ENCODE measurements at places on chromosomes 1 and 21.

DNA sequence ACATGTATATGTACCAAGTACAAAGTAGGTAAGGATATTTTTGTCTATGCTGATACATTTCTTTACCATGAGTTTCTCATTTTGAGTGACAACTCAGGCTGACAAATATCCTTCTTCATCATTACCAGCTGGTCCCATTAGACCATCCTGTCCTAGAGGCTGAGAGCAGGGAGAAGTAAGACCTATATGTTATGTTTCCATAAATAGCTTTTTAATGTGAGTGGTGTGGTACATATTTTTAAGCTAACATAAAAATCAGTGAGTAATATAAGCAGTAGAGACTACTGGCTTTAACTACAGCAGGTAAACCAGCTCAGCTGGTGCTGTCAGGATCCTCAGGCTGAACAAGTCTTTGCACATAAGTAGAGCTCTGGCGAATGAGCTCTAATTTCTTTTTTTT, 62.4 kb downstream of the CLEC20A start:
- no peak for DNase-seq

DNA sequence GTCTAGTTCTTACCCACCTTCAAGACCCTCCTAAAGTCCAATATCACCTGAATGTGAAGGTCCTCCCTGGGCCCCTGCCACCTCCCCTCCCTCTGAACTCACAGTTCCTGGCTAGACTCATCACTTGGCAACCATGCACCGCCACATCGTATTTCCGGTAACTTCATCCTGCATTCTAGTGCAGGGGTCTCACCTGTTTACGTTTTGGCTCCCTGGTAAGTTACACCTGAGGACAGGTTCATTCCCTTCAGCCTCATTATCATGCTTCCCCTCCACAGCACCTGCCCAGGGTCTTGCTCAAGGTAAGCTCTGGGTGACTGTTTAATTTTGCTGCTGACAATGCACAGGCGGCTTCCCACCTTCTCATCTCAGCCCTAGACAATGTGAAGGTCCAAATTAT, 93.1 kb downstream of the MIS18A start:
- no peak for DNase-seq

DNA sequence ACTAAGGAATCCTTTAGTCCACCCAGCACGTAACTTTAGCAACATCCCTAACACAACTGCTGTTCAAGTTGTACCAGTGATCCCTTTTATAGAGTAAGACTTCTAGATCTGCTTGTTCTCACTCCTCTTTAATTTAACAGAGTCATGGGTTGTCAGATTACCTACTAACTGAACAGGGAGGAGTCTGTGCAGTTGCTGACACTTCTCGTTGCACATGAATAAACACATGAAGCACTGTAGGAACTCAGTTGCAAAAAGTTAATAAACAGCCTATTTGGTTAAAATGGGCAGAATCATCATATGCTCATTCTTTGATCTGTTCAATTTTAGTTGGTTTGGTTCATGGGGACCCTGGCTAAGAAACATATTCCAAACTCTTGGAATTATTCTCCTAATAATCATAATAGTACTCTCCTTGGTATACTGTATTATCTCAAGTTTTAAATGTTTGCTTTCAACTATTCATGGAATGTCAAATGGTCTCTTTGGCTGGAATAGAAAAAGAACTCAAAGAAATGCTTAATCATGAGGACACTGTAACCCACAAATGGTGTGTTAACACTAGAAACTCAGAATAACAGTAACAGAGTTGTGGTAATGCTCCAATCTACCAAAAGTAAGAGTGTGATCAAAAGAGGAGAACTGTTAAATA, 15.6 kb downstream of the PLPPR5 start:
- DNase-seq: no peak

GRCh38 chr1:110556471-110556807, 37.5 kb upstream of the KCNA10 start:
- no peak for DNase-seq

- DNase-seq: no peak
Measured at GRCh38 chr1:41097105-41097504, 75.6 kb upstream of the SLFNL1 start.

GRCh38 chr1:186888367-186888766, 59.6 kb downstream of the PLA2G4A start:
- DNase-seq: no peak

- no peak for DNase-seq
Measured at GRCh38 chr21:22670148-22670547, 1671.9 kb downstream of the NCAM2 start.

- no peak for DNase-seq
Measured at GRCh38 chr1:59089036-59089798, 207.7 kb upstream of the FGGY start.

- no peak for DNase-seq
Measured at GRCh38 chr1:31029026-31029425, 36.5 kb downstream of the PUM1 start.

DNA sequence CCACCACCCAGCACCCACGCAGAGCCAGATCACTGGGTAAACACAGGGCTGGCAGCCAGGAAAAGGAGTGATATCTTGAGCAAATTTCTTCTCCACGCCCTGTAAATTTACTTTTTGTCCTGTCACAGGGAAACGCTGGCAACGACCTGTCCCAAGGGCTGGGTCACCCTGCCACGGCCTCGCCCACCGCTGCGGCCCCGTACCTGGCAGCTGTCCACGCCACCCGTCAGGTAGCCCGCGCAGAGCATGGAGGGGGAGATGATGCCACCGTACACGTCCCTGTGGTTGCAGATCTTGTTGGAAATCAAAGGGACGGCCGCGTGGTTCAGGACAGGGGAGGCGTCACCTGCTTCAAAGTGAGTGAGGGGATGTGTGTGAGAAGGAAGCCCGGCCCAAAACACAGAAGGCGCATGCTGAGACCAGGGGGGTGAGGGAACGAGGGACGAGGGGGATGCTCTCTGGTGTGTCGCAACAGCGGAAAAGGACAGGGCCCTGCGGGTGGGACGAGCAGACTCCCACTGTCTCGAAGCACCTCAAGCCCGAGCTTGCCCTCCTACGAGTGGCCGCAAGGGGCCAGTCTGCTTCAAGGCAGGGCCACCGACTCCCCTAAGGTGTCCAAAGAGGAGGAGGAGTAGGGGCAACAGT, 10.1 kb upstream of the TFF1 start:
- no peak for DNase-seq

DNA sequence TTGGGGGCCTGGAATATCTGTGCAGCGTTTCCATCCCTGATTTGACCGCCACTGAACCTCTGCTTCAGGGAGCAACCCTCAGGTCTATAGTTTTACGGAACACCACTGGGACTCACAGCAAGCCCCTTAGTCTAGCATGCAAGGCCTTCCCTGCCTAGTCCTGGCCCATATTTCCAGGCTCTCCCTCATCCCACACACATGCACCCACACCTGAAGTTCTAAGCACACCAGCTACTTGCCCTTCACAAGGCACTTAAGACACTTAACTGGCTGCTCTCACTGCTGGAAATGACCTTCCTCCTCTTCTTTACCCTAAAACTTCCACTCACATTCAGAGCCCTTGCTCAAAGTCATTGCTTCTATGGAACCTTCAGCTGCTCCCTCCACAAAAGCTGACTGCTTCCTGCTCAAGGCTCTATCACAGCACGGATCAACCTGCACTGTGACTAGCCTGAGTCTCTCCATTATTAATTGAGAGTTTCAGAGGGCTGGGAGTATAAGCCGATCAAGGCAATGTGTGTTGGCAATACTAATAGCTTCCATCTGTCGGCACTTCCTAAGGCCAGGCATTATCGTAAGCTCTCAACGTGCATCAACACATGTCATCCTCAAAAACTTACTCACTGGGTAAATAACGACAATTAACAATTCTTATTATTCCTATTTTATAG, 84.3 kb downstream of the RRAGC start:
- no peak for DNase-seq

DNA sequence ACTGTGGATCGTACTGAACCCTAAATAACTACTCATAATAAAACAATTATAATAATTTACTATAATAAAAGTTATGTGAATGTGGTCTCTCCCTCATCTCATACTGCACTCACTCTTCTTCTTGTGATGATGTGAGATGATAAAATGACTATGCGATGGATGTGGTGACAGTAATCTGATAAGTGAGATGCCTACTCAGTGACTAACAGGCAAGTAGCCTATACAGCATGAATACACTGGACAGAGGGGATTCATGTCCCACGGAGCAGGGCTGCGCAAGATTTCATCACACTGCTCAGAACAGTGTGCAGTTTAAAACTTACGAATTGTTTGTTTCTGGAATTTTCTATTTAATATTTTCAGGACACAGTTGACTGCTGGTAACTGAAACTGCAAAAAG, 304.0 kb downstream of the DUSP10 start:
- DNase-seq: no peak

- no peak for DNase-seq
Measured at GRCh38 chr1:179288977-179289376, 4.6 kb upstream of the SOAT1 start.

- no peak for DNase-seq
Measured at GRCh38 chr1:53929246-53929960, 16.1 kb downstream of the IFT25 start.

DNA sequence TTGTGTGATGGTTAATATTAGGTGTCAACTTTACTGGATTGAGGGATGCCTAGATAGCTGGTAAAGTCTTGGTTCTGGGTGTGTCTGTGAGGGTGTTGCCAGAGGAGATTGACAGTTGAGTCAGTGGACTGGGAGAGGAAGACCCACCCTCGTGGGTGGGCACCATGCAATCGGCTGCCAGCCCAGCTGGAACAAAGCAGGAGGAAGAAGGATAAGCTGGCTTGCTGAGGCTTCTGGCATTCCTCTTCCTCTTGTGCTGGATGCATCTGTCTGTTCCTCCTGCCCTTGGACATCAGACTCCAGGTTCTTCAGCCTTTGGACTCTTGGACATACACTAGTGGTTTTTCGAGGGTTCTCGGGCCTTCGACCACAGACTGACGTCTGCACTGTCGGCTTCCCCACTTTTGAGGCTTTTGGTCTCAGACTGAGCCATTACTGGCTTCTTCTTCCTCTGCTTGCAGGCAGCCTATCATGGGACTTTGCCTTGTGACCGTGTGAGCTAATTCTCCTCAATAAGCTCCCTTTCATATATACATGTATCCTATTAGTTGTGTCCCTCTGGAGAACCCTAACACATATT, 184.3 kb upstream of the LMO4 start:
- DNase-seq: no peak

DNA sequence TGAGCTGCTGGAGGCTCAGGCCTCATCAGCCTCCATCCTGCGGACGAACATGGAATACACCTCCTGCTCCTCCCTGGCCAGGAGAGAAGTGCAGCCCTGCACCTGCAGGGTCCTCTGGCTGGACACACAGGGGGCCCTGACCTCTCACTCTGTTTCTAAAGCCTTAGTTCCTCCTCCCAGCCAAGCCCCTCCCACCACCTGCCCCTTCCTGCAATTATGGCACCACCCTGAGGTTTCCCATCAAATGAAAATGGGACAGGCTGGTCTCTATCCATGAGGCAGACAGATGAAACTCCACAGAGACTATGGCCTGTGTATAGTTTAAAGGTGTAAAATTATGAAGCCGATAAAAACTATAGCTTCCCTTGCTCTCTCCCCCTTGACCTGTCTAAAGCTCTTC, 42.6 kb downstream of the CACNA1S start:
- no peak for DNase-seq

GRCh38 chr1:208521534-208521933, 277.4 kb upstream of the PLXNA2 start:
- no peak for DNase-seq

- DNase-seq: no peak
Measured at GRCh38 chr1:33268457-33268856, 12.2 kb downstream of the ZNF362 start.

DNA sequence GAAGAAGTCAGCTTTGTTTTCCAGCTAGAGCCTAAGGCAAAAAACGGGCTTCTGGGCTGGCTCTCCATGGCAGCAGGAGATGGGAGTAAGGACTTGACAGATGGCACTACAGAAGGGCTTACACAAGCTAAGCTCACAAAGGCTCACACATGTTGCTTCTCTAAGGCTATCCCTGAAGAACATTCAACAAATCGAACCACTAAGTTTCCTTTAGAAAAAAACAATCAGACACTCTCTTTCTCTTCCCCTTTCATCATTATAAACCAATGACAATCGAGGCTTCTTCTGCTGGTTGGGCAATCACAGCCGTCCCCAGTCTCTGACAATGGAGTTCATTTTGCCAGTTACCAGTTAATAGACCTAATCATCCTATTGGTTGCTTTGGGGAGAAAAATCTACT, 40.5 kb downstream of the TRIT1 start:
- DNase-seq: no peak

GRCh38 chr1:21574466-21575151, 65.4 kb downstream of the ALPL start:
- no peak for DNase-seq

DNA sequence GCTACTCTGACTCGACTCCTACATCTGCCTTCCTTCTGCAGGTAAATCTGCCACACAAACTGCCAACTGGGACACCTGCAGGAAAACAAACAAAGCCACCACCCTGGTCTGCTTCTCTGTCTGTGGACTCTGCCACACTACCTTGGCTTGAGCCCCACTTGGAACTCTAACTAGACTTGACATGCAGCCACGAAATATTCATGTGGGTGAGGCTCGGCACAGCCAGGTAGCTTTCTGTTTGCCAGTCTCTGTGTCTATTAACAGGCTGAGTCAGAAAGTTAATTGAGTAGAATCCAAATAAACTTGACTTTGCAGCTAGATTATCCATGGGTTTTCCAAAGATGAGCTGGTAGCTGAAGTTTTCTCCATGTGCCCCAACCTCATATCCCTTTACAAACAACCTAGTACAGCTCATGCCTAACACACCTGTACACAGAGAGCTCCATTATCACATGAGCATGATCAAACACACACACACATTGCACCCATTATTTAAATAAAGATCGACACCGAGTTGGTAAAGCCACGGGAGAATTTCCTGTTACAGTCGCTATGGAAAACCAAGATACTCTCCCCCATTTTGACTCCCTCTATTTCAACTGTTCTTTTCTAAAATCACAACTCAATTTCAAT, 808 bp downstream of the C1orf116 start:
- no peak for DNase-seq

Data from activated CD4-positive, alpha-beta T cell treated with anti-CD3 and anti-CD28 coated beads, Interleukin-2, amount 50 U/mL, for 4 hours (primary cell).